ENCODE measurements at places on chromosomes 11 and 22.

GRCh38 chr11:114064216-114064615, 4.7 kb downstream of the ZBTB16 start:
- no peak for DNase-seq

- no peak for DNase-seq
Observed at GRCh38 chr11:66259956-66260355, 8.5 kb upstream of the RAB1B start.

DNA sequence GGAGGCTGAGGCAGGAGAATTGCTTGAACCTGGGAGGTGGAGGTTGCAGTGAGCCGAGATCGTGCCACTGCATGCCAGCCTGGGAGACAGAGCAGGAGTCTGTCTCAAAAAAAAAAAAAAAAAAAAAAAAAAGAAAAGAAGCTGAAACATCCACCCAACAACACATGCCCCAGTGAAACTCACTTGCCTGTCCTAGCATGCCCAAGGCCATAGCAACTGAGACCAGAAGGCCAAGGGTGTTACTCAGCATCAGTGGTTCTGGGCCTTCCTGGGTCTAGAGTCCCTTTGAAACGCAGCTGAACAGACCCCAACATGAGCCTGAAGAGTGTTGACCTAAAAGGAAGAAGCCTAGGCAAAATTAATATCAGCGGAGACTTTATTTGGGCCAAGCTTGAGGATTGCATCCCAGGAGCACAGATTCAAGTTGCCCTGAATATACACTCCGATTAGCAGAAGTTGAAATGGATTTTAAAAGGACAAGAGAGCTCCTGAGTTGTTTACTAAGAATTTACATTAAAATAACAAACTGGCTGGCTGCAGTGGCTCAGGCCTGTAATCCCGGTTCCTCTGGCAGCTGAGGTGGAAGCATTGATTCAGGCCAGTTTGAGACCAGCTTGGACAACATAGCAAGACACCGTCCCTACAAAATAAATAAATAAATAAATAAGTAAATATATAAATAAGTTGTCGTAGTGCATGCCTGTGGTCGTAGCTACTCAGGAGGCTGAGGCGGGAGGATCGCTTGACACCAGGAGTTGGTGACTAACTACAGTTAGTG, 7.0 kb downstream of the PRDX5 start:
- no peak for DNase-seq

- no peak for DNase-seq
Observed at GRCh38 chr22:49959782-49960158, 802 bp upstream of the PIM3 start.

GRCh38 chr11:9639099-9639498, 24.8 kb upstream of the SWAP70 start:
- DNase-seq: no peak

DNA sequence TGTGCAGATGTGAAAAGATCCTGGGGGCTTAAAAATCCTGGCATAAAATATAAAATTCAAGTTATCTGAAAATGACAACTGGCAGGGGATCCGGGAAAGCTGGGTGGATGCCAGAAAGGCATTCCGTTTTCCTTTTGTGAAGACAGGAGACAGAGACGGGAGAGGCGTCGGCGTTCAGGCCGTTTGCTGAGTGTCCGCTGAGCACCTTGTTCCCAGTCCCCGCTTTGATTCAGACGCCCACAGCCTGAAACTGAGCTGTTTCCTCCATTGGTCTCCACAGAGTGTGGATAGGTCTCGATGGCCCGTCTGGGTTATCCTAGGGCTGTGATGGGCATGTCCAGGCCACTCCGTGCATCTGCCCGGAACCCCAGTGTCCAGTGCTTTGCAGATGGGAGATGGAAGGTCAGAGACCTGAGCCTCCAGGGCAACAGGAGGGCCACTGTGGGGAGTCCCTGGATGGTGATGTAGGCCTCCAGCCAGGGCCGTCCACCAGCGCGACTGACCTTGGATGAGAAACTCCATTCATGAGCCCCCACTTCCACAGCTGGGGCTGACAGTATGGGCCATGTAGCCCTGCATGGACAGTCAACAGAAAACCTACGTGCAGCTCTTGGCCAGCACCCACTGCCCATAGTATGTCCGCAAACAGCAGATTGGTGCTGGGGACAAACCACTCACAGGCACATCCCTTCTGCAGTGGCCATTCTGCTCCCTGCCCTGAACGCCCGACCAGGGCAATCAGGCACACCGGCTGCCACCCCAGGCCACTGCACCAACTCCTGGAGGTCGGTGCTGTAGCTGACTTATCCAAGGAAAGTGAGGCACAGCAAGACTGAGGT, 11.6 kb downstream of the MRGPRF start:
- no peak for DNase-seq

DNA sequence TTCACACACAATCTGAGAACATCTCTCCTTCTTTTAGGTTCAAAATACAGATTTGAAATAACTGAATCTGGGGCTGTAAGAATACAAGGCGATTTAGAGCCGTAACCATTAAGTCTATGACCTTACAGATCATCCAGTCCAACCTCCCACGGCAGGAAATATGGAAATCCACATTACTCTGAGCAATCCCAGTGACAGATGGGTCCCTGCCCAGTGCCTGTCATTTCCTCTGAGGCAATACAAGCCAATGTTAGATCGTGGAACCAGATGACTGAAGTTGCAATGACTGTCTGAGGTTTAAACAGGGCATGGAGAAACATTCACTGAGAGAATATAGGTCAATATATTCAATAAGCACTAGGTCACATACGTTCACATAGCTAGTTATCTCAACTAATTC, 77.4 kb upstream of the OR5AK2 start:
- no peak for DNase-seq

DNA sequence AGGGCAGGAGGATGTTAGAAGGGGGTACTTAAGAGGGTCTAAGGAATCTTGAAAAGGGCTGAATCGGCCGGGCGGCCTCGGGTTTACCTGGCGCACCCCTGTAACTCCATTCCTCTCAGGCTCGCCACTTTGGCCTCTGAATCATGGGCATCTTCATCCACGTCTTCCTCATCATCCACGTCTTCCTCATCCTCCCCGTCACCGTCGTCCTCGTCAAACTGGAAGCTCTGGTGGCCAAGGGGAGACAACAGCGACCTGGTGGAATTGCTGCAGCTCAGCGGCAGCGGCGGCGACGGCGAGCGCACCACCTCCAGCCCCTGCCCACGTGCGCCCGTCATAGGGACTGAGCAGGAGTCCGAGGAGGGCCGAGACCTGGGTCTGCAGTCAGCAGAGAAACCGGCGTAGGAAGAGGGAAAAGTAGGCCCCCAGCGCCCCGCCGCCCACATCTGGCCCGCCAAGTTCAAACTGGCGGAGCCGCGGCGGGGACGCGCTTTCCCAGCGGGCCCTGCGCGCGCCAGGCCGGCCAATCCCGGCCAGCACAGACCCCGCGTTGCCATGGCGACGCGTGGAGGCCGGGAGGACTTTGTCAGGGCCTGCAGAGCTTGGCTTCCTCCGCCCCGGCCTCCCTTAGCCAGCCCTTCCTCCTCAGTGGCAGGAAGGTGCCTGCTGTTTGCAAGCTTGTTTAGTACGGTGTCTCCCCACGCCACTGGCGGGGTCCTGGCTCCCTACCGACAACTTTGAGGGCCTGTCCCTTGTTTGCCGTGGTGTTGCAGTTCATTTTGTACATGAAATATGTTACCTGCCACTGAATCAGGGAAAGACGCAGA, at the start of gene CCDC34:
Gene CCDC34 (minus strand): TSS at position 467 of the 827 bp plus-strand sequence. CDS start 21 bp downstream, at position 446.
- peak; percentile 89 for DNase-seq

- no peak for DNase-seq
Observed at GRCh38 chr11:112946866-112947265, 14.4 kb upstream of the NCAM1 start.

DNA sequence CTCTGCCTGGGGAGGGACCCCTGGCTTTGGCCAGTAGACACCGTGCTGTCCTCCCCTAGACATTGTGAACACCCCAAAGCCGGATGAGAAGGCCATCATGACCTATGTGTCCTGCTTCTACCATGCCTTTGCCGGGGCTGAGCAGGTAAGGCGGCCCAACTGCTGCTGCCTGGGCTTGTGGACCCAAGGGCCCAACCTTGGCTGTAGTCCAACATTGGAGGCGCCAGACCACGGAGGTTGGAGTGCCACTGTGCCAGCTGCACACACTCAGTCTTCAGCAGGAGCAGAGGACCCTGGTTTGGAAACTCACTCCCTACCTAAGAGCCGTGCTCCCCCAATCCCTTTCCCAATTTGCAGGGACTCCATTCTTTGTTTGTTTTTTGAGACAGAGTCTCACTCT, 9.4 kb downstream of the ACTN3 start:
- DNase-seq: no peak

Measured in CD4-positive, alpha-beta T cell treated with Interleukin-6 at 100 ng/mL for 8 hours (primary cell).